ENCODE measurements at places on chromosomes 12 and 14.

GRCh38 chr12:27474344-27474743 is 27.8 kb downstream of the SMCO2 start:
- no peak for DNase-seq

- DNase-seq = no peak
Measured at GRCh38 chr12:27208414-27208750, 35.7 kb upstream of the STK38L start.

DNA sequence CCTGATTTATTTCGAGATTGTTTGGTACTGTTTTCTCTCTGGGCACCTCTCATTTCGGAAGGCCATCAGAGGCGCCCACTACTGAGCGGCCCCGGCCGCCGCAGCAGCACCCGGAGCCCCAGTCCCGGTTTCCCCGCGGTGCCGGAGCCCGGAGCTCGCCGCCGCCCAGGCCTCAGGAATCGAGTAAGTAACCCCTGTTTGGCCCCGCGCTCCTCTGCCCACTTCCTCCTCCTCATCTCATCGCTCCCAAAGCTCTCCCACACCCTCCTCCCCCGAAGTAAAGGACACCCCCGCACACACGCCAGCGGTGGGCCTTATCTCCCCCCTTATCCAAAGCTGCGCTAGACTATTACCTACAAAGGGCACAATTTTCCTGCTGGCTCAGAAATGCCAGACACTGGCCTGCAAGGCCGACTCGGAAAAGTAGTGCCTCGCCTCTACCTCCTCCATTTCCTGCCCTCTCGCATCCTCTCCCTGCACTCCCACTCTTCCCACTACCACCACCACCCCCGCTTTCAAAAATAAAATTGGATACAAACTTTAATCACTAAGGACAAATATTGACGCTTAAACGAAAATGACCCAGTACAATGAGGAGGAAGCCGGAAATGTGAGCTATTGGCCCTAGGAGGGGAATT is 637 bp upstream of the FOXG1 start:
- no peak for DNase-seq

DNA sequence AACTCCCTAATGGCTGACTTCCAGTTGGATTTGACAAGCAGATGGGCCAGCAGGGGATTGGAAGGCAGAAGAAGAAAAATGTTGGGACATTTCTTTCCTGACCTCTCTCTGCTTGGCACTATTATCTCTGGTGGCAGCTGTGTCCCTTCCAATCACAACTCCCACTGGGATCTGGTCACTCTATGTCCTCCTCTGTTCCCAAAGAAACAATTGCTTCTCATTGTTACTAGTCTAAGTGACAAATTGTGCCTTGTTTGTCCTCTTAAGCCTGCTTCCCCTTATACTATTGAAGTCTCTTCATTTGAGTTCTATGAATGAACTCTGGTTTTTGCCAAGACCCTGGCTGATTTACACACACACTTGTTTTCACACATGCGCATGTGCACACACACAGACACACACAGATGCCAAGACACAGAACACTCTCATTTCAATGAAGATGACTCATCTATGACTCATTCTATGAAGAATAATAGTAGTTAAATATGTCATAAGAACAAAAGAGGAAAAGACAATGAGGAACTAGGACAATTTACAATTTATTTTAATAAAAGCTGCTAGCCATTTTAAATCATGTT is 83.0 kb upstream of the FAR2 start:
- no peak for DNase-seq

DNA sequence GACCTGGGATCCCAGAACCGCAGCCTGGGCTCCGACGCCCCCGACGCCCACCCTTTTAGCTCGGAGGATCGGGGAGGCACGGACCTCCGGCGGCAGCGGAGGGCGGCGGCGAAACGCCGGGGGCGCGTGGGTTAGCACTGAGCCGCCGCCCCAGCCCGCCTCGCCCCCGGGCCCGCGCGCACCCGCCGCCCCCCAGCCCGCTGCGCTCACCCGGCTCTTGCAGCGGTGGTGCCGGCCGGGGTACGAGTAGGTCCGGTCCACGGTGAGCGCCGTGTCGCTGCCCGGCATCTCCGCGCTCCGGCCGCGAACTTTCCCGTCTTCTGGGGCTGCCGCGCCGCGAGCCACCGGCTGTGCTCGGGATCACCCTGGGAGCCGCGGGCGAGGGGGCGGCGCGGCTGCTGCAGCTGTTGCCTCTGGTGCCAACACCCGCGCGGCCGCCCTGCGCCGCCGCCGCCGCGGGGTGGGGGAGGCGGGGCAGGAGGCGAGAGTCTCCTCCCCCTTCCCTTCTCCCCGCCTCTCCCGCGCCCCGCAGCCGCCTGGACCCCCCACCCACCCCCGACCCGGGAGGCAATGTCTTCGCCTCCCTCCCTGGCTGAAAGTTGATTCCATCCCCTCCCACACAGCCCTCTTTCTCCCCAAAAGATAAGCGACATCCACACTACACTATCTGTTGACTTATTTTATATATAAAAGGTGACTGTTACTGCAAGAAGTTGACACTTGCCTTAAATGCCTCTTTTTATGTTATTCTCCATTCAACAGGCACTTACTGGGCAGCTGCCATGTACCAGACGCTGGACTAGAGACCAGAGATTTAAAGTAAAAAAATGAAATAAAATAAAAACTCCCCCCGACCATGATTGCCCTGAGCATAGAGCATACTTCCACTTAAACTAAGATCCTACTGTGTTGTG is at the start of gene TMCC3:
Gene TMCC3 (minus strand): TSS at position 415 of the 914 bp plus-strand sequence. CDS start 127 bp downstream, at position 288.
- DNase-seq = no peak

- DNase-seq = no peak
Measured at GRCh38 chr12:121595520-121595919, 14.7 kb upstream of the KDM2B start.

DNA sequence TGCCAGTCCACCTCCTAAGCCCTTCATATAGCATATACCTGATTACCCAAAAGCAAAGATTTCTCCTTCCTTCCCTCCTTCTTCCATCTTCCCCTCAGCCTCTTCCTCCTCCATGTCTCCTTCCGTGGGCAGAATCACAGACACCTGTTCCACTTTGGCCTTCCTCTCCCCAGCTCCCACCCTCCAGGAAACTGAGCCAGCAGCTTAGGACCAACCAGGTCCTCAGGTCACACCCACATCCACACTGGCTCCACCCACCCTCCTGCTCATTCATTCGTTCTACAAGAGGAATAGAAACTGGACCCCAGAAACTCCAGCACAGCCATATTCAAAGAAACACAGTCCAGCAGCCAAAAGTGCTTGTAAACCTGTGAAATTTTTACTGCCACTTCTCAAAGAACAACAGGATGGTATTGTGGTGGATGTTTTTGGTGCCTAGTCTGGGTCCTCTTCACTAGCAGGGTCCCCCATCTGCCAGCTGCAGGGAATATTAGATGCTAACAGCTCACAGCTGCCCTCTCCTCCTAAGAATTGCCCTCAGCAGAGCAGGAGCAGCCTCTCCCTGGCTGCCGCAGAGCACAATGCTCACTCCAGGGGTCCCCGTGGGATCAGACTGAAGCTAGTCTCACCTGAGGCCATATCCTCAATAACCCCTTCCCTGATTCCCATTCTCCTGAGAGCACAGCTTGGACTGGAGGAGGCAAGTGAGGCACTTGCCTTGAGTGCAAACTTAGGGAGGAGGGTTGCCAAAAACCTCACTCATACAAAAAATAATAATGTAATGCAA is 18.4 kb downstream of the CMKLR1 start:
- no peak for DNase-seq

DNA sequence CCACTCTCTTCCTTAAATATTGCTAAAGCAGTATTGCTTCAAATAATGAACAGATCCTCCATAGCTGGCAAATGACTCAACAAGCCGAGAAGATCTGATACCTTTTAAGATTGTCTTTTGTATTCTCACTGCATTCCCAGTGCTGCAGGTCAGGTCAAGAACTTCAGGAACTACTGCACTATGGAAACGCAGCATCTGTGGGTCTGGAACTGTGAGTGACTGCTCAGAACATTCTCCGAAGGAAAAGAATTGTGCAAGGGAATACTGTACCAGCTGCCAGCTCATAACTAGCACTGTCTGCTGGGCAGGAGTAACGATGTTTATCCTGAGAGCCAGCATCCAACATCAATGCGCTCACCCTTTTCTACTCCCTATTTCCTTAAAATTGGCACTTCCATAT is 348.0 kb upstream of the SOX5 start:
- no peak for DNase-seq

- no peak for DNase-seq
Measured at GRCh38 chr14:41392226-41392625, 214.4 kb upstream of the LRFN5 start.

GRCh38 chr14:84857571-84857970 is 672.4 kb upstream of the FLRT2 start:
- DNase-seq = no peak

DNA sequence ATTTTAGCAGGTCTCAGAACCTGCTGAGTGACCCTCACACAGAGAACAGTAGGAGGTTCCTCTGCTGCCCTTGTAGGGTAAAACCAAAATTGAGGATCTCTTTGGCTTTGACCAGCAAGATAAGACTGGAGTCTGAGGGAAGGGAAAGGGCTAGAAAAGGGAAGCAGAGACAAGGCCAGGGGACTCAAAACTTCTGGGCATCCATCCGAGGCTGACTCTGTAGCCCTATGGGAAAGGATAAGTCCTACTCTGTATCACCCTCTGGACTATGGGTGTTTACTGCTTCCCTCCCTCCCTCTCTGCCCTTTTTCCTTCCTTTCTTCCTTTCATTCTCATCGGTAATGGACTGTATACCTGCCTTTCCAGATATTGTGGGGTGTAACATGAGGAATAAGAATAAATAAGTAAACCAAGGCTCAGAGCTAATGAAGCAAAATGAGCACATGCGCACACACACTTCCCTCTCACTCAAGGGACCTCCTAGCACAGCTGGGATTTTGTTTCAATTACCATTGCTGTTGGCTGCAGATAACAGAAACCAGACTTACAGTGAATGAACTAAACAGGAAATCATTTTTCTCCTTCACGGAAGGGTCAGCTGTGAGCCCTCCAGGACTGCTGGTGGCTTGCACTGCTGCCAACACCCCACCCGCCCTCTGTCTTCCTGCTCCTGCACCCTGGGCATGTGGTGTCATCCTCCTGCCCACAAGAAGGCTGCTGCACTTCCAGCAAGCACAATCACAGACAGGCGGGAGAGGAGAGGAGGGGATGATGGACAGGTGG is 404.4 kb upstream of the CCDC196 start:
- no peak for DNase-seq

GRCh38 chr14:97458255-97458654 is 661.1 kb downstream of the VRK1 start:
- DNase-seq = no peak

DNA sequence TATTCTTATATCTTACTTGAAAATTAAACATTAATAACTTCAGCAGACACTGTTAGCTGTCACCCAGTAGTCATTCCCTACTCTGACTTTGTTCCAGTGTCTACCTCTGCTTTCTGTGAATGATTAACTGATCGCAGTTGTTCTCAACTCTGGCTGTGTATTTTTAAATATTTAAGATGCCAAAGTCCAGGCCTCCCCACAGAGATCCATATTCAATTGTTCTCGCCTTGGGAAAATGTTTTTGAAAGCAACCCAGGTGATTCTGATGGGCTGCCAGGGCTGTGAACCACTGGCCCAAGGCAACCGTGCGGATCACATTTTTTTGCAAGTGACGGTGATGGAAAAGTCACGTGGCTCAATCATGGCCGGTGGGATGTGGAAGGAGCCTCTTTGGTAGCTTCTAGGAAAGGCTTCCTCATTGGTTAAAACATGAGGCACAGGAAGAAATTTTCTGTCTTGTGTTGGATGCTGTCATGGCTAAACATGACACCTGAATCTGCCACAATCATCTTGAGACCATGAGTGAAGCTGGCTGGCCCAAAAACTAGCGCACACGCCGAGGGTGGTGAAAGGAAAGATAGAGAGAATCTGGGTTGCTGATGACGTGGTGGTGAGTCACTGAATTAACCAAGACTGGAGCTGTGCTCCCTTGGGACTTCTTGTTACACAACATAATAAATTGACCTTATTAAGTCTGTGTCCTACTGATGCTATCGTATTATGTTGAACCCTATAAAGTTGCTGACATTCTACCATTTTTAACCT is 37.2 kb downstream of the RDH12 start:
- no peak for DNase-seq

DNA sequence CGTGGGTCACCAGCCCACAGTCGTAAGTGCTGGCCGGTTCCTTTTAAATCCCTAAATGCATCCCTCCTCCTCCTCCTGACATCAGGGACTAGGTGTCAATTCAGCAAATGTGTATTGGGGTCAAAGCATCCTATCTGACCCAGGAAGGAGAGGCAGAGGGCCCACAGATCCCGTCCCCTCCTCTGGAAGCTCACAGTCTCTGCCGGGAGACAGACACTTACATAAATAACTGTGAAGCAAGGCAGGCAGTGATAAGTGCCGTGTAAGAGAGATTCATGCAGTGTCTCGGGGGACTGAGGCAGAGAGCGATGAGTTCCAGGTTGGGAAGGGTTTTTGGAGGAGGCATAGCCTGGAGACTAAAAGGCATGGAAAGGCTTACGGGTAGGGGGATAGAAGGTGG is 44.1 kb downstream of the HRK start:
- no peak for DNase-seq

- DNase-seq = no peak
Measured at GRCh38 chr14:26841920-26842741, 244.3 kb upstream of the NOVA1 start.

GRCh38 chr12:39372204-39372925 is 70.6 kb downstream of the KIF21A start:
- DNase-seq = no peak

- no peak for DNase-seq
Measured at GRCh38 chr14:84323450-84323849, 1206.5 kb upstream of the FLRT2 start.

DNA sequence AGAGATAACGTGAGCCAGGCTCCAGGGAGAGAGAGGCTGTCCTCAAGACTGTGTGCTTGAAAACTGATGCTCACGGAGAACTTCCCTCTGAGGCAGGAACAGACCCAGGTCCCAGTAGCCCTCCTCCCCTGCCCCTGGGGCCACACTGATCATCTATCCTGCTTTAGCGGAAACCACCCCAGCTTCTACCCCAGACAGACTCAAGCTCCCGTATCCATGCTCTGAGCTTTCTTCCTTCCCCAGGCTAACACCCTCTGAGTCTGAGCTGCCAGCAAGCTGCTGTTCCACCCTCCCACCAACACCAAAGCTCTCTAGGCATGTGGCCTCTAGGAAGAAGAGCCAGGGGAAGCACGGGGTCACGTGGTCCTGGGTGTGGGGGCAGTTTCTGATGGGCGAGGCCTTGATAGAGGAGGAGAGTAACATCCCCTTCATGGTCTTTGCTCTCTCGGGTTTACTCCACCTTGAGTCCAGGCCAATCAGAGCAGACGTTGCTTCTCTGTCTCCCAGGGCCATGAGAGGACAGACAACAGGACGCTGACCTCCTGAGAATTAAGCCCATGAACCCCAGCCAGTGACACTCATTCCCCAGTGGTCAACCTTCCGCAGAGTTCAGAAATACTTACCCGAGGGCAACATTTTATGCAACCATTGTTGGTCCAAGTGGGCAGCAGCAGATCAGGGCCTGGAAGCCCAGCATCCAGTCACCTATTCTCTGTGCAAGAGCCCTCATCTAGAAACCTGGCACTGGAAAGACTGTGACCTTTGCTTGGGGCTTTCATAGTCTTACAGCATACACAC is 1.4 kb downstream of the PCK2 start:
- peak; percentile 66 for DNase-seq

- no peak for DNase-seq
Measured at GRCh38 chr12:108881953-108882352, 2.1 kb downstream of the DAO start.

GRCh38 chr12:69999561-69999960 is 174.5 kb downstream of the MYRFL start:
- no peak for DNase-seq

- DNase-seq = no peak
Measured at GRCh38 chr12:110366321-110367142, 37.0 kb downstream of the ANAPC7 start.

GRCh38 chr14:96071561-96071960 is 32.4 kb downstream of the C14orf132 start:
- no peak for DNase-seq

- DNase-seq = no peak
Measured at GRCh38 chr12:98275131-98275475, 240.3 kb upstream of the TMPO start.

All from stimulated activated CD4-positive, alpha-beta T cell treated with anti-CD3 and anti-CD28 coated beads, Interleukin-12 subunit alpha, Interleukin-12 subunit beta, amount 100 ng/mL, for 24 hours (primary cell).